K562 (cell line): ENCODE measurements at places on chromosomes 16 and 17. TPM values are rescaled to one million over a fixed set of nuclear protein-coding genes. Genes with fewer than 3 reads are reported as not detected.

- H3K27me3 ChIP-seq: peaks cover 31% of the 10 kb centered on the region; the same call in 2 of the 3 replicates
- no peaks in the 10 kb centered on the region for H3K4me1 ChIP-seq
- H3K4me3 ChIP-seq: no peak overlapping the region
- no peak for DNase-seq
- H3K27ac ChIP-seq: no peak overlapping the region
Measured at GRCh38 chr16:86508947-86509758, 1.2 kb upstream of the FOXF1 start.

The SARM1 gene
- 0.54 and 0.55 TPM in 2 replicates for total RNA-seq

- DNase-seq: peak; percentile 54
- no peak overlapping the region for H3K4me3 ChIP-seq
- H3K36me3 ChIP-seq: no peaks in the 10 kb centered on the region
- H3K27me3 ChIP-seq: no peaks in the 10 kb centered on the region
- no peak overlapping the region for H3K27ac ChIP-seq
Measured at GRCh38 chr17:78133971-78134898, 3.7 kb downstream of the TMC8 start.

GRCh38 chr16:81837312-81837751 lies 58.2 kb downstream of the PLCG2 start:
- H3K36me3 ChIP-seq: no peaks in the 10 kb centered on the region
- no peaks in the 10 kb centered on the region for H3K4me1 ChIP-seq
- H3K4me3 ChIP-seq: no peak overlapping the region
- no peak overlapping the region for H3K27ac ChIP-seq
- peaks cover 11% of the 10 kb centered on the region for H3K27me3 ChIP-seq
- DNase-seq: no peak

DNA sequence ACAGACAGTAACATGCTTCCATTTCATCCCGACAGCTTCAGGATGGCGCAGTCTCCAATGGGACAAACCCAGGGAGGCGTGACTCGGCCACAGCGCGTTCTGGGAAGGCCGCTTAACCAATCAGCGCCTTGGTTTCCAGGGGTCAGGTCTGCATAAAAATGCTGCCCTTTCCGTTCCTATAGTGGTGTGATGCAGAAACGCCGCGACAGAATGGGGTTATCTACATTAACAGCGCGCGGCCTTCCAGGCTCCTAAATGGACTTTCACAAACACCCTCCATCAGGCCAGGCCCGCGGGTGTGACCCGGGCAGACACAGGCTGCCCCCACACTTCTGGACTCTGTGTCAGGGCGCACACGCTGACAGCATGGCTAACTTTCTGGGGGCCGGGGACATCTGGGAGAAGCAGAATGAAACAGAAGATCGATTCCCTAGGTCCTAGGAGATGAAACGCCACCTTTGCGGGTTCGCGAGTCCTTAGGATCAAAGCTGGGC lies 792 bp downstream of the TMEM231 start:
- H3K4me3 ChIP-seq: peak overlapping the region; percentile 64
- H3K4me1 ChIP-seq: peaks cover 20% of the 10 kb centered on the region
- DNase-seq: peak; percentile 95

The CNGB1 gene
- not detected in 2 replicates for total RNA-seq

DNA sequence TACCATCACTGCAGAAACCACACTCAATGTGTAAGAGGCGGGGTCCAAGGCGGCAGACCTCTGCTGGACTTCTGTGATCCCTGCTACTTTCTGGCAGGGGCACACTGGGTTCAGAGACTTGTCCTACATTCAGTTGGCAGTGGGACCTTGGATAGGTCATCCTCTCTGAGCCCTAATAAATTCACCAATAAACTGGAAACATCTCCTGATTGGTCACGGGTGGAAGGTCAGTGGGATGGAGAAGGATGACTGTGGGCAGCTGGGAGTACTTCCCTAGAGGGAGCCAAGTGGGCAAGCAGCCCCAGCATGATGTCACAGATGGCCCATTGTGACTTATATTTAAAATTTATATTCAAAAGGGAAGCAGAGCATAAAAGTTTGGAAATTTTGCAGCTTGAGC lies 49.7 kb downstream of the RNF112 start:
- H3K27me3 ChIP-seq: peaks cover 9% of the 10 kb centered on the region; the same call in 1 of the 2 replicates
- no peaks in the 10 kb centered on the region for H3K36me3 ChIP-seq
- no peaks in the 10 kb centered on the region for H3K4me1 ChIP-seq
- DNase-seq: no peak

The PTX4 gene
- 0.11 and 0.38 TPM in 2 replicates for total RNA-seq

DNA sequence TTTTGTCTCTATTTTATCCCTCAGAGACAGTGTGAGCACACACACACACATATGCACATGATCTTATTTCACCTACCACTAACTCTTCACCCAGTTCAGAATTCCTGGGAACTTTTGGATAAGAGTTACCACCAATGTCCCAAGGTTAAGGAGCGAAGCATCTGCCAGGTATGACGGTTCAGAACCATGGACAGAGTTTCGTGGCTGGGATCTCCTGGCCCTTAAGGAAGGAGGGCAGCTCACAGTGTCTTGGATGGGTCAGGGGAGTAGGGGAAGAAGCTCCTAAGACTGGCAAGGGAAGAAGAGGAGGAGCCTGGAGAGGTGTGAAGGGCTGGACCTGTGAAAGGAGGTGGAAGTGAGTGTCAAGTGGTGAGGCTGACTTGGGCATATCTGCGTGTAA lies 23.0 kb upstream of the TMEM132E start:
- H3K4me3 ChIP-seq: no peak overlapping the region
- no peaks in the 10 kb centered on the region for H3K36me3 ChIP-seq
- no peak overlapping the region for H3K27ac ChIP-seq

DNA sequence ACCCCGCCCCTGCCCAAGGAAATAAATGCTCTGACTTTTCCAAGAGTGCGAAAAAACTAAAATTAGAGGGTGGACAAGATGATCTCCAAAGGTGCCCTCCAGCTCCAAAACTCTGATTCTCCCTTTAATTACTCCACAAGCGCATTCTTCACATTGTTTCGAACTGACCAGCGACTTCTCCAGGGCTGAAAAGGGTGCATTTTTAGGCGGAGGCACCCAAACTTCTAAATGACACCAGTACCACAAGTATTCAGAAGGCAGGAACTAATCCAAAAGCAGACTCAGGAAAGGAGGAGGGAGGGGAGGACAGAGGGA lies 750 bp downstream of the ZFHX3 start:
- no peaks in the 10 kb centered on the region for H3K36me3 ChIP-seq
- H3K27ac ChIP-seq: no peak overlapping the region

DNA sequence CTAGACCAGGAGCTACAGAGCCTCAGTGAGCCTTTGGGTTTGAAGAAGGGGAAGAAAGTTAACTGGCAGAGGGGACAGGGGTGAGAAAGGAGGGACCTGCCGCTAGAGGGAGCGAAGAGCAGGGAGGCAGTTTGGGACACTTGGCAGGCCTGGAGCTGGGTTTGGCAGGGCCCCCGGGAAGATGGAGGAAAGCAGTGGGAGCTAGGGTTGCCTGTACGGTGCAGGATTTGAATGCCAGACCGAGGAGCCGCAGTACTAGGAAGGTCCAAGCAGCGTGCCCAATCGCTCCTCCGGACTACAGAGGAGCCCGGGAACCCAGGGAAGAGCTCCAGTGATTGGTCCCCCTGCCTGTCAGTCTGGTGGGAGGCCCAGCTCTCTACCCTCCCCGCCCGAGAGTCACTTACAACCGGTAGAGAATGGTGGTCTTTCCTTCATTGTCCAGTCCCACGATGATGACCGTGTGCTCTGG lies 1.3 kb downstream of the ARL5C start:
- H3K27ac ChIP-seq: no peak overlapping the region
- peak; percentile 85 for DNase-seq
- H3K4me1 ChIP-seq: peaks cover 19% of the 10 kb centered on the region
- peaks cover 7% of the 10 kb centered on the region for H3K27me3 ChIP-seq

- DNase-seq: no peak
- no peak overlapping the region for H3K27ac ChIP-seq
- no peak overlapping the region for H3K4me3 ChIP-seq
- H3K27me3 ChIP-seq: no peaks in the 10 kb centered on the region; the same call in 2 of the 3 replicates
Measured at GRCh38 chr17:41803049-41804020, 8.4 kb downstream of the P3H4 start.

DNA sequence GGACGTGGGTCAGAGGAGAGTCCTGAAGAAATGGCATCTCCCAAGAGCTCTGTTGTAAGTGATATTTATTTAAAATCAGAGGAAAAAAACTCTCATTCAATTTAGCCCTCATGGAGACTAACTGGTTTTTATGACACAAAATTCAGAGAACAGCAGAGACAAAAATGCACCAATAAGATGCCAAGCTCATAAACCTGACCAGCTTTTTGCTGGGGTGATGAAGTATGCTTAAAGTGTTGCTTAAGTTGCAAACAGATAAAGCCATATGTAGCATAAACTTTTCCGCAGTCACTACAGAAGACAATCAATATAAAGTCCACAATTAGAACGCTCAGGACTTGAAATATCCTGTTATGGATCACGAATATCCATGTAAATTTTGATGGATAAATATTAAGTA lies 124.0 kb upstream of the CORO6 start:
- H3K27me3 ChIP-seq: no peaks in the 10 kb centered on the region
- no peak overlapping the region for H3K27ac ChIP-seq
- H3K4me3 ChIP-seq: no peak overlapping the region

GRCh38 chr16:6493555-6493954 lies 839.1 kb upstream of the RBFOX1 start:
- no peak overlapping the region for H3K27ac ChIP-seq
- H3K36me3 ChIP-seq: no peaks in the 10 kb centered on the region
- H3K27me3 ChIP-seq: peaks cover 8% of the 10 kb centered on the region; the same call in 1 of the 3 replicates
- H3K4me3 ChIP-seq: no peak overlapping the region

- no peaks in the 10 kb centered on the region for H3K36me3 ChIP-seq
- no peaks in the 10 kb centered on the region for H3K4me1 ChIP-seq
- peaks cover 9% of the 10 kb centered on the region; the same call in 2 of the 3 replicates for H3K27me3 ChIP-seq
- no peak overlapping the region for H3K27ac ChIP-seq
Measured at GRCh38 chr17:28982131-28982793, 23.6 kb downstream of the SEZ6 start.

- H3K27ac ChIP-seq: no peak overlapping the region
- H3K4me3 ChIP-seq: no peak overlapping the region
- peaks cover 10% of the 10 kb centered on the region for H3K4me1 ChIP-seq
- H3K27me3 ChIP-seq: no peaks in the 10 kb centered on the region
- H3K36me3 ChIP-seq: no peaks in the 10 kb centered on the region; the same call in 2 of the 3 replicates
- DNase-seq: no peak
Measured at GRCh38 chr16:67786491-67786890, 19.9 kb downstream of the RANBP10 start.

- DNase-seq: no peak
- peaks cover 55% of the 10 kb centered on the region; the same call in 1 of the 3 replicates for H3K36me3 ChIP-seq
- H3K4me3 ChIP-seq: no peak overlapping the region
- H3K4me1 ChIP-seq: no peaks in the 10 kb centered on the region
Measured at GRCh38 chr16:67543582-67543981, 15.0 kb downstream of the RIPOR1 start.

GRCh38 chr17:36197387-36197703 lies 787 bp upstream of the CCL3L1 start:
- no peaks in the 10 kb centered on the region for H3K36me3 ChIP-seq
- H3K27ac ChIP-seq: no peak overlapping the region
- H3K27me3 ChIP-seq: peaks cover 10% of the 10 kb centered on the region; the same call in 2 of the 3 replicates
- DNase-seq: no peak

DNA sequence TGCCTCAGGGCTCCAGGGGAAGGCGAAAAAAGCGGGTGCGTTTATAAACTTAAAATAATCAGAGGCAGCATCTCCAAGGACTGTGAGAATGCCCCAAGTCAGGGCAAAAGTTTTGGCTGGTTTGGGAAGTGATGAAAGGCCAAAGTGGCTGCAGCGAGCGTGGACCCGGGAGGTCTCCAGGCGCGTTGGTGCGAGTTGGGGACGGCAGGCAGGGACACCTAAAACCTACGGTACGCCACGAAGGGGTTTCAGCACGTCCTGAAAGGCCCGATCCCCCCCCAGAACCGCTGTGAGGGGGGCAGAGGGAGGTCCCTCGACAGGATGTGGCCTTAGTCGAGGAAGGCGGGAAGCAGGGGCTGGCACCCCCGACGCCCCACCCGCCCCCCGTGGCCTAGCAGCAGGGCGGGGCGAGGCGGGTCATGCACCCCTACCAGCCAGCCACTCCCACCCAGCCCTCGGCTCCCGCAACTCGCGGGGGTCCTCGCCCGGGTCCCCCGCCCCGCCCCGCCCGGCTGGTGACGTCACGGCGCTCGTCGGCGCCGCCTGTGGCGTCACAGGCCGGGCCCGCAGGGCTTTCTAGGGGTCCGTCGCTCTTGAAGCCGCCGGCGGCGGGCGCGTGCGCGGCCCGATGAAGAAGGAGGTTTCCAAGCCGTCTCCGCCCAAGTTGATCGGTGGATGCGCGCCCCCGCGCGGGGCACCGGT lies at the start of gene MYCBPAP:
Gene MYCBPAP, plus strand, starts transcription at position 569 of the 702 bp plus-strand sequence. CDS start 236 bp downstream, outside the sequence.
- peak; percentile 35 for DNase-seq
- no peaks in the 10 kb centered on the region for H3K36me3 ChIP-seq
- peaks cover 29% of the 10 kb centered on the region for H3K27me3 ChIP-seq
- H3K4me1 ChIP-seq: no peaks in the 10 kb centered on the region
- no peak within 1 kb of the TSS for H3K27ac ChIP-seq

The TMEM204 gene
- total RNA-seq: 0.18 TPM in 1 of 2 replicates, not detected in the other

GRCh38 chr16:56190677-56191155 lies 573 bp upstream of the GNAO1 start:
- H3K36me3 ChIP-seq: no peaks in the 10 kb centered on the region
- peak overlapping the region; percentile 44 for H3K4me3 ChIP-seq
- H3K27ac ChIP-seq: no peak overlapping the region
- peaks cover 24% of the 10 kb centered on the region for H3K27me3 ChIP-seq
- peaks cover 21% of the 10 kb centered on the region for H3K4me1 ChIP-seq

GRCh38 chr16:82935766-82936165 lies 309.0 kb downstream of the CDH13 start:
- DNase-seq: no peak
- H3K4me3 ChIP-seq: no peak overlapping the region
- H3K27me3 ChIP-seq: no peaks in the 10 kb centered on the region

DNA sequence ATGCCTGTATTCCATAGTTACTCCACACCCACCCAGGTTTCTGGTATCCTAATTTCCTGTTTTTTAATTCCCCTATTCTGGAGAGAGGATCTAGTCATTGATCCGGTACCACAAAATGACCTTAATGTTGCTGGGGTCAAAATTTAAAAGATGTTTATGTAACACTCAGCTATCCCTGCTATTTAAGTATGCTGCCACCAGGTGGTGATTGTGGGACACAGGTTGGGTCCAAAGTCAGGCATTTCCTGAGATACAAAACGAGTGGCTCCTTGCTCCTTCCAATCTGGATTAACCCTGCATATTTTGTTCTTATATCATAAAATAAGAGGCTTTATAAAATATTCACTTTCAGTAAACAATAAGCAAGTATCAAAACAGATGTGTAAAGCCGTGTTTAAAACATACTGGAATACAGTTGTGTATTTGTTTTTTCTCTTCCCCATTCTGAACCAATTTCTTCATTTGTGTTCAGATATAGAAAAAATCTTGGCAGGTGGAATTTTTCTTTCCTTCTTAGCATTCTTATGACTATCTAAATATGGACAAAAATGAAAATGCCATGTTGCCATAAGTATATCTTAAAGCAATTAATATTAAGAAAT lies 16.3 kb downstream of the HS3ST4 start:
- peak; percentile 64 for DNase-seq
- no peak overlapping the region for H3K27ac ChIP-seq
- H3K4me1 ChIP-seq: no peaks in the 10 kb centered on the region
- peaks cover 9% of the 10 kb centered on the region; the same call in 1 of the 2 replicates for H3K27me3 ChIP-seq
- H3K4me3 ChIP-seq: no peak overlapping the region

- peaks cover 6% of the 10 kb centered on the region; the same call in 1 of the 3 replicates for H3K36me3 ChIP-seq
- H3K27ac ChIP-seq: peak overlapping the region; percentile 87
- H3K4me1 ChIP-seq: peaks cover 61% of the 10 kb centered on the region
- H3K4me3 ChIP-seq: peak overlapping the region; percentile 41
Measured at GRCh38 chr16:85047867-85048455, 20.4 kb downstream of the KIAA0513 start.

- peak overlapping the region; percentile 96 for H3K27ac ChIP-seq
- no peaks in the 10 kb centered on the region for H3K27me3 ChIP-seq
- peak; percentile 90 for DNase-seq
Measured at GRCh38 chr17:76725580-76726230, 701 bp downstream of the JMJD6 start.

The TEX19 gene
- total RNA-seq: 1.4 and 2.1 TPM in 2 replicates

The EFCAB5 gene
- total RNA-seq: not detected in 2 replicates
